ENCODE measurements at places on chromosomes 12 and 14.

DNA sequence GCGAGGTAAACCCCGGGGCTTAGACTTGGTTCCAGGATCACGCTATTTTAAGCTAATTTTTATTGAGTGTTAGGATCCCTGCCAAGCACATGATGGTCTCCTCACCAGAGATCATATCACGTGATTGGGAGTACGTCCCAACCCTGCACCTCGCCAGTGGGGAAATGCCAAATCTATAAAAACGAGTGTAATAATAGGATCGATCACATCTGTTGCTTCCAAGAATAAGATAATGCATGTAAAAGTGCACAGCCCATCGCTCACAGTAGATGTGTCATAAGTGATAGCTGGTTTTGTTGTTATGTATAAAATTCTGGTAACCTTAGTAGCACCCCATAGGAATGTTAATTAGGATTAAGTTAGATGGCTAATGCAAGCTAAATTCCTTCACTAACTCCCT lies 581.0 kb upstream of the TMEM132C start:
- no peak for DNase-seq

DNA sequence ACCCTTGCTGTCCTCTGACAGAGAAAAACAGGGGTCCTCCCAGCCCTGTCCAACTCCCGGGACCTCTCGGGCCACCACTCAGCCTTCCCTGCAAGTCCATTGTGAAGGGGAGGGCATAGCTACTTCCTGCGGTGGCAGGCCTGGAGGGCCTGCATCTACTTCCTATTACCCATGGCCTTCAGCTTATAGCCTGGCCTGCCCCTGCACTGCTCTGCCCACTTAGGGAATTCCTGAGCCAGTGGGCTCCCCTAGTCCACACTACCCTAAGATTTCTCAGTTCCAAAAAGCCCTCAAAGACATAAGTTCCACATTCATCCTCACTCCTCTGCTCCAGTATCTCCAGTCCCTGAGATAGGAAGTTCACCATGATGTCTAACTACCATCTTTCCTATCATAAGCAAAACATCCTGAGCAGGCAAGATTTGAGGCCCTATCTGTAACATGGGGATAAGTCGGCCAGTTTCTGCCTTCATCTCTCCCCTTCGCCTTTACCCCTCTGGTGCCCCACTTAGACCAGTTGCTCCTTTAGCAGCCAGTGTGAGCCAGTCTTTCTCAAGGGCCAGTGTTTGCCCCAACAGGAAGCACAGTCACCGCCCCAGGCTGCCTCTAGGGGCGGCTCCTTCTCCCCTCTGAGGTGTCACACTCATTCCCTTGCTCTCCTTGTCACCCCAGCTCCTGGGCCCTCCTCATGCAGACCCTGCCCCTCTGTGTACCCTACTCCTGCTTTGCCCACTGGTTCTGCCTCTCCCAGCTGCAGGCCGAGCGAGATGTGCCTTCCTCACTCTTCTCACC lies 10.9 kb downstream of the HDAC7 start:
- DNase-seq: no peak

DNA sequence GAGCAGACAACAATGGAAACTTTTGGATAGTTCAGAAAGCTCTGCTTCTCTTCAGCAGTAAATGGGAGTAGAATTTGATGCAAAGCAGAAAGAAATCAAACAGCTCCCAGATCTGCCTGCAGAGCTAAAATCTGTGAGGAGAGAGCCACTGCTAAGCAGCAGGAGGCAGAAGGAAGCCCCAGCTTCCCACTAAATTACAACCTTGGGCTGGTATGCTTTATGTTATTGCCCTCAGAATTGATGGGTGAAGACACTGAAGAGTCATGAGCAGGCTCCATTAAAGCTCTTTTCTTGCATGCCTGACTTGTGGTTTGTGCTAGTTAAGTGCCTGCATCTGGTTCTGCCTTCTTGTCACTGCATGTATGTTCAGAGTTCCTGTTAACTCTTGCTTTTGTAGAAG lies 8.4 kb downstream of the ZC2HC1C start:
- DNase-seq: peak; percentile 51

DNA sequence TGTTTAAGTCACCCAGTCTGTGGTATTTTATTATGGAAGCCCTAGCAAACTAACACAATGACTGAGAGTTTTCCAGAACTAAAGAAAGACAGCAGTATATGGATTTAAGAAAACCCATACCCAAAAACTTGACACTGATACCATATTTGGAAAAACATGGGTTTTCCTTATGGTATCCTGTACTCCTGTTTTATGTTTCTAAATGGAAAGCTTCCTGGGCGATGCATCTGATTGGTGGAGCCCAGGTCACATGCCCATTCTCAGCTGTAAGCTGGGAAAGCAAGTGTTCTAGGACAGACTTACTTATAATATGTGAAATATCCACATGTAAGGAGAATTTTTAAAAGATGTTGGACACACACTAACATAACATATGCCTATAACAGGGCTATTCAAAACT lies 4.5 kb upstream of the RNASE4 start:
- no peak for DNase-seq

- no peak for DNase-seq
These were observed 305.7 kb downstream of the GPHN start for GRCh38 chr14:66813636-66814035.

GRCh38 chr14:20971705-20972021 lies 16.4 kb downstream of the RNASE2 start:
- no peak for DNase-seq

GRCh38 chr14:64993266-64993930 lies 6.7 kb downstream of the FNTB start:
- DNase-seq: no peak

DNA sequence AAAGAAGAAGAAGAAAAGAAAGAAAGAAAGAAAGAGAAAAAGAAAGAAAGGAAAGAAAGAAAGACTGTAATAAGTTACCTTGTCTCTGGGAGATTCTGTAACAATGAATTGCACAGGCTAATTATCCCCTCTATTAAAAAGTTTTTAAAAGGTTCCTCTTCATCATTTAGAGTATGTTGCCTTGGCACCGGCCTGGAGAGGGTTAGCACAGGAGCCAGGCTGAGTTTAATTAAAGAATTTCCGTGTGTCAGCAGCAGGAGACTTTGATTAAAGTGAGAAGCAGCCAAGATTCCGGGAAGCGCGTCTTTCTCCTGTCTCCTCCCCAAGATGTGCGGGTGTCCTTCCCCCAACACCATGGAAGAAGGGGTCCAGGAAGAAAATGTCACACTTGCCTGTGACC lies 92.8 kb upstream of the ETV6 start:
- DNase-seq: no peak

DNA sequence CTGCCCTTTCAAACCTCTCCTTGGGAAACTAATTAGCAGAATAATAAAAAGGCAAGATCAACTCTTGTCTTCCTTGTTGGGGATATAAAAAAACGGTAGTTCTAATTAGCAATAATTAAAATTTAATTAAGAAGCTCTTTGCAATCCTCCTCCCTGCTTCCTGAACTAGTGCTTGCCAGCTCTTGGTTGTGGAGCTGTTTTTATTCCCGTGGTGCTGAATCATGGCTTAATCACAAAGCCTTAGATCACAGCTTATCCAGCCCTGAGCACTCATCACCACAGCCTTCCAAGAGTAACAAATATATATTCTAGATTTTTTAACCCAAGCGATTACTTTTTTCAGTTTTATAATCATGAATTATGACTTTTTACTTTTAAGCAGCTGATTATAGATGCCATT lies 63.2 kb upstream of the INSM2 start:
- peak; percentile 85 for DNase-seq

- no peak for DNase-seq
These were observed 38.4 kb downstream of the WASHC3 start for GRCh38 chr12:102023343-102023930.

DNA sequence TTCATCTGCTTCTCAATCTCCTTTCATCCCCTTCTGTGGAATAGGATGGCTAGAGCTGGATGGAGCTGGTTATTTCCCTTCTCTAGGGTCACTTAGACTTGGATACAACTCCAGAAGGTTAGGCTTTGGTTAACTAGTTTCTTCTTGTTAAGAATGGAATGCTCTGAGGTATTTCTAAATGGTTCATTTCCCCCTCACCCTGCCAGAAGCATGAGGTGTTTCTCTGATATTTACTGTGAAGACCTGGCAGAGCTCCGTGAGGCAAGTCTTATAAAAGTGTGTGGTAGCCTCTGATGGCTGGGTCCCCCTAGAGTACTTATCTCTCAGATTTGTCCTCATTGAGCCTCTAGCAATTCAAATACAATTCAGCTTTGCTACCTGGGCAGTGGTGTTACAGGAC lies 207.9 kb downstream of the SLC16A7 start:
- DNase-seq: no peak

- peak; percentile 27 for DNase-seq
These were observed 84.9 kb upstream of the FOXG1 start for GRCh38 chr14:28681681-28682080.

DNA sequence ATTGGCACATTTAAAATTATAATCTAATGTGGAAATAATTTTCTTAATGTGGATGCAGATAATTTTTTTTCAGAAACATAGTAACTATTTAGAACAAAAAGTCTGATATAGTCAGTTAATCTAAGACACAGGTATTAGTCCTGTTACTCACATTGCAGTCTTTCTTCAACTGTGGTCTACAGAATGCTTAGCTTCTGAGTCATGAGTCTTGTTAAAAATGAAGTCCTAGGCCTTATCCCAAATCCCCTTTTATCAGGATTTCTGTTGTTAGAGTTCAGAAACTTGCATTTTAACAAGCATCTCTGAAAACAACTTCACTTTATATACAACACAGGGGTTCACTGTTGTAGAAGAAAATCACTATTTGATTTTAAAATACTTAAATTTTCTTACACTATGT lies 112.2 kb downstream of the SLC16A7 start:
- no peak for DNase-seq

DNA sequence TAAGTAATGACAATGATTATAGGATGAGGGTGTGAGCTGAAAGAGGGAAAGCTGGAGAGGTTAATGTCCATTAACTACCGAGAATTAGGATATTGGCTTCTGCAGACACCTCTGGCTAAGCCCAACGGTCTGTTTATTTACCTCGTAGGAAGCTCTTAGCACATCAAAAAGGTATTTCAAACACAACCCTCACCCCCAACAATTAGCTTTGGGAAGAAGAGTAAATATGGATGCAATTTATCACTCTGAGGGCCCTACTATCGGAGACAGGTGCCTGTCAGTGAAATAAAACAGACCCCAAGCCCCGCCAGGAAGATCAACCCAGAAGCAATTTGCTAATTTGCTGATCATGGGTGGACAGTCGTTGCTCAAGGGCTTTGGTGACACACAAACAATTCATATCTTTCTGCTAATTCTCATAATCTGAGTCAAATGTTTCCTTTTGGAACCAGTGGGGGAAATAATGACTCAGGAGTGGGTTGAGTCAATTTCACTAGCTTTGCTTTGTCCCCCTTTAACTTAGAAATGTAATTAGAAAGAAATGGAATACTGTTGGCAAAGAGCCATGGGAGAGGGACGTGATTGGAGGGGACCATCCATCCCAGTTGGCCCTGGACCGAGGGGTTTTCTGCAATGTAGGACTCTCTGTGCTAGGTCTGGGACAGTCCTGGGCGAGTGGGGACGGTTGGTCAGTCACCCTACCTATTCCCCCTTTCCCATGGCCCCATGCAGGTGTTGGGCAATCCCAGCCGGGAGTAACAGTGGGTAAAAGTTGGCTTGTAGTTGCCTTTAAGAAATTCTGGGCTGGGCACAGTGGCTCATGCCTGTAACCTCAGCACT lies 99.1 kb upstream of the MED13L start:
- peak; percentile 97 for DNase-seq

GRCh38 chr14:97290065-97290464 lies 492.9 kb downstream of the VRK1 start:
- DNase-seq: no peak

- no peak for DNase-seq
These were observed 451.2 kb upstream of the DCN start for GRCh38 chr12:91633734-91634357.

DNA sequence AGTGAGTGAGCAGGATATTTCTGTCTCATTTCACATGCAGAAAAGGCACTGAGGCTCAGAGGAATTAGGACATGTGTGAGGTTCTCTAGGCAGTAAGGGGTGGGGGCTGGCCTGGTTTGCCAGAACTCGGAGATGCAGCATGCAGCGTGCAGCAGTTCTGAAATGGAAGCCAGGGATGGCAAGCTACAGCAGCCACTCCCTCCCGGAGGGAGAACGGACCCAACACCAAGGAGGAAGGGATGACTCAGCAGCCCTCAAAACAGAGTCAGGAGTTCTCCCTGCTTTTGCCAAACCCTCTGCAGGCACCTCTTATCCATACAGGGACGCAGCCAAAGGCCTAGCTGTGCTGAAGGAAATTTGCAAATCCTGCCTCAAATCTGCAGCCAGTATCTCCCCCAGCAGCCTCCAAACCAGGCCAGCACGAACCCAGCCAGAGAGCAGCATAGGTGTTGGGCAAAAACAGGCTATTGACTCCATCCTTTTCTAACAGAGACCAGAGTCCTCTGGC lies 10.3 kb upstream of the SERPINA3 start:
- no peak for DNase-seq

- DNase-seq: peak; percentile 87
These were observed 44.2 kb downstream of the TTC8 start for GRCh38 chr14:88868558-88869159.

GRCh38 chr12:124940393-124941169 lies 26.1 kb upstream of the UBC start:
- DNase-seq: no peak

- DNase-seq: peak; percentile 93
These were observed 21.0 kb upstream of the CHFR start for GRCh38 chr12:132908145-132909029.

DNA sequence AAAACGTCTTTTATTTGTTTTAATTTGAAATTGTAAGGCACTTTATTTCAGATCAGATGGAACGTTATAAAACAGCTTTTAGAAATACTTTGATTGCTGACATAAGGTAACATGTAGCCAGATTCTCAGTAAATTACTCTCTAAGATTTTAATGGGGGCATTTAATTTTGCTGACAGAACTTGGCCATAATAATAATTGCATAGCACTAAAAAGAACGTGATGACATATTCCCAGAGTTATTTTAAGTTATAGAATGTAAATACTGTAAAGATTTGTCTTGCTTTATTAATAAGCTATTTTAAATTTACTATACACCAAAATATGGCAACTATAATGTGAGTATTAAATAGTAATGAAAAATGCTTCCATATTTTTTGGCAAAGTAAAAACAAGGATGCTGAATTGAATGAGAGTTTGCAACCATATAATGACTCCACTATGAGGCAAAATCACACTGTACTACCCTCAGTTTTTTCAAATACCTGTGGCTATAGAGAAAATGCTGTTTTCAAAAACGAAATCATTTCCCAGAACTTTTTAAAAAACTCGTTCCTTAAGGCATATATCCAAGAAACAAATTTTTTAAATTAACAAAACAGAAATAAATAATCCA lies 876 bp downstream of the LUM start:
- DNase-seq: no peak

DNA sequence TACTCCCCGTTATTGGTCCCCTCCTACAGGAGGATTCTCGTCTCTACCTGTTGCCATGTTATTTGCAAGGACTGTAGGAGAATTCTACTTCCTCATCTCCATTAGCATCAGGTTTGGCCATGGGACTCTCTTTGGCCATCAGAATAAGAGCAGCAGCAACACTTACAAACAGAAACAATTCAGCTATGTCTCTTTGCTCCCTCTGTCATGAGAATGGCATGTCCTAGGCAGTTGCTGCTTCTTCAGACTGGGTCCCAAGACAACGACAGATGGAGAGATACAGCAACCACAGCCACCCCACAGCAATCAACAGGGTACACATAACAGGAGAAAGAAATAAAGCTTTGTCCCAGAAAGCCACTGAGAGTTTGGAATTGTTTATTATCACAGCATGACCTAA lies 19.7 kb downstream of the SLC41A2 start:
- DNase-seq: no peak
